ENCODE measurements at places on chromosomes 1 and 21.

- ATAC-seq = no peak
These were observed 332.2 kb downstream of the NTNG1 start for GRCh38 chr1:107473065-107473464.

DNA sequence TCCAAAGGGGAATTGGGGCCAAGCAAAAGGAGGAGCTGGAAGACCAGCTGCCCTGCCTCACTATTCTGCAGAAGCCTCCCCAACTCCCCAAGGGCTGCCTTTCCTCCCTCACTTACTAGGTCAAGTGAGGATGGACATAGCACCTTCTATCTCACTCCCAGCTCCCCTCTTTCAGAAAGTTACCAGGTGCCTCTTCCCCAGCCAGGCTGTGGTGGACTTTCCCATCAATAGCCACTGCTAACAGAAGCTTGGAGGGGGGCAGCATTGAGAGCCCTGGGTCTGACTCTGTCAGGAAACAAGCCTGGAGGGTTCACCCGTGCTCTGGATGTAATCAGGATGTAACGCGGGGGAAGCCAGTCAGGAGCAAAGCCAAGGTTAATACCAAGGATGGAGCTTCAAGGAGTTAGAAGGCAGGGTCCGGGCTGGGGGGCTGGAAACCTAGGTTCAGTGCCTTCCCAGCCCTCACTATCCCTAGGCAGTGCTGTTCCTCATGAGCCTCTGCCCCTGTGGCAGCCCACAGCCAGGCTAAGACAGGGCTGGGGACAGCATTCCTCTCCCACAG lies 127.8 kb upstream of the NGF start:
- no peak for ATAC-seq

GRCh38 chr1:232557502-232558191 lies 72.3 kb downstream of the SIPA1L2 start:
- peak; percentile 49 for ATAC-seq

GRCh38 chr1:22635436-22635835 lies 992 bp upstream of the C1QA start:
- peak; percentile 43 for ATAC-seq

GRCh38 chr1:236980673-236981072 lies 23.6 kb downstream of the MT1HL1 start:
- ATAC-seq = no peak

DNA sequence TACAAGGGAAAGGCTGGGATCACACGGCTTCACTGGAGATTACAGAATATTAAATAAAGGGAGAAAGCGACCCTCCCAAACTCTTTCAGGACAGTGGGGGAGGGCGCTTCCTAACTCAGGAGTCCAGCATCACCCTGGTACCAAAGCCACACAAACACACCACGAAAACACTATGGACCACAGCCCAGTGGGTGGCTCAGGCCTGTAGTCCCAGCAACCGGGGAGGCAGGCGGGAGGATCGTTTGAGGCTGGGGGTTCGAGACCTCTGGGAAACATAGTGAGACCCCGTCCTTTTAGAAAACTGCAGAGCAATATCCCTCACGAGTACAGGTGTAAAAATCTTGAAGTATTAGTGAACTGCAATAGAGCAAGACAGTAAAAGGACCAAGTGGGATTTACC lies 16.0 kb downstream of the TRIM11 start:
- no peak for ATAC-seq

GRCh38 chr1:185534801-185535200 lies 199.4 kb upstream of the HMCN1 start:
- ATAC-seq = no peak

DNA sequence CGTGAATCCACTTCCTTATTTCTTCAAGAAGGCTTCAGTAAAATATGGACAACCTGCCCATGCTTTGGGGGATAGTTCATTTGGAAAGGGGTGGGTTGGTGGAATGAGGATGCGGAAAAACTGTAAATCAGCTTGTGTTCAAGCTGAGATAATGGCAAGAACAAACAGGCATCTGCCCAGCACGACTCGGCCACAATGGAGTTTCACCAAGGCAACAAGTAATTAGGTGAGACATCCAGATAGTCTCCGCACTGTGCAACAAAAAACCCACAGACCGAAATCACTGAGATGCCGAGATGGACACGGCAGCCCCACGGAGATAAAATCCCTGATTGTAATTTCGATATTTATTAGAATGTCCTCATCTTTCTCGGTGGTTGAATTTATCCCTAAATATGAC lies 455.2 kb downstream of the AJAP1 start:
- ATAC-seq = no peak

GRCh38 chr1:145962157-145963102 lies 1.9 kb downstream of the ANKRD34A start:
- no peak for ATAC-seq

GRCh38 chr1:51192213-51192843 lies 43.7 kb upstream of the RNF11 start:
- peak; percentile 82 for ATAC-seq

- ATAC-seq = peak; percentile 14
These were observed at the start of gene KIF26B for GRCh38 chr1:245154429-245155271. Gene KIF26B, plus strand, starts transcription at chr1:245154985. Its CDS starts 440 bp downstream, at chr1:245155425.

Data from motor neuron (in vitro differentiated cells).